ENCODE measurements at places on chromosomes 4 and X.

- DNase-seq, result no peak
Measured at GRCh38 chr4:22897520-22898108, 204.9 kb downstream of the GBA3 start.

DNA sequence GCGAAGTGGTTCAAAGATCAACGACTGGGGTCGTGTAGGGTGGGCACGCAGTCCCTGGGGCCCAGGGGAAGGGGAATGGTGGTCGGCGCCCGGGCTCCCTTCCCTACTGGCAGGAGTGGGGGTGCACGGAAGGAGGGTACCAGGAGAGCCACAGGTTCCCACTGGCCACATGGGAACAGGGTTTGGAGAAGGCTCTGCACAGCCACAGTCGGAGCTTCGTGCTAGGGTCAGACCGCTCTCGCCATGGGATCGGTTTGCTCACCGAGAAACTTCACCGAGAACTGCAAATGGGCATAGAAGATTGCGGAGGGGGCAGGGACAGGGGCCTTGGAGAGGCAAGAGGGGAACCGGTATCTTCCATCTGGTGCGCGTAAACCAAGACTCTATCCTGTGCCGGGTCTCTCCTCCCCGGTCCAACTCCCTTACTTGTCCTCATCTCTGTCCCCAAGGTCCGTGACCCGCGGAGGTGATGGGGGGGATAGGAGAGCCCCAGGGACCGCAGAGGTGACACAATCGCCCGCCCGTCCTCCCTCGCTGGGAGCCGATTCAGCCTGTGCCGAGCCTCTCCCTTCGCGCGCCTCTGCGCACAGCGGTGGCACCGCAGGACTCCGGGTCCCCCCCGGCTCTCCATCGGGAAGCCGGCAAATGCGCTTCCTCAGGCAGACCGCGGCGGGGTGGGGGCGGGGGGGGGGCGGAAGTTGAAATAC lies 1.0 kb downstream of the SCD5 start:
- DNase-seq, result no peak

- DNase-seq, result no peak
Measured at GRCh38 chr4:127783955-127784770, 2.0 kb downstream of the HSPA4L start.

DNA sequence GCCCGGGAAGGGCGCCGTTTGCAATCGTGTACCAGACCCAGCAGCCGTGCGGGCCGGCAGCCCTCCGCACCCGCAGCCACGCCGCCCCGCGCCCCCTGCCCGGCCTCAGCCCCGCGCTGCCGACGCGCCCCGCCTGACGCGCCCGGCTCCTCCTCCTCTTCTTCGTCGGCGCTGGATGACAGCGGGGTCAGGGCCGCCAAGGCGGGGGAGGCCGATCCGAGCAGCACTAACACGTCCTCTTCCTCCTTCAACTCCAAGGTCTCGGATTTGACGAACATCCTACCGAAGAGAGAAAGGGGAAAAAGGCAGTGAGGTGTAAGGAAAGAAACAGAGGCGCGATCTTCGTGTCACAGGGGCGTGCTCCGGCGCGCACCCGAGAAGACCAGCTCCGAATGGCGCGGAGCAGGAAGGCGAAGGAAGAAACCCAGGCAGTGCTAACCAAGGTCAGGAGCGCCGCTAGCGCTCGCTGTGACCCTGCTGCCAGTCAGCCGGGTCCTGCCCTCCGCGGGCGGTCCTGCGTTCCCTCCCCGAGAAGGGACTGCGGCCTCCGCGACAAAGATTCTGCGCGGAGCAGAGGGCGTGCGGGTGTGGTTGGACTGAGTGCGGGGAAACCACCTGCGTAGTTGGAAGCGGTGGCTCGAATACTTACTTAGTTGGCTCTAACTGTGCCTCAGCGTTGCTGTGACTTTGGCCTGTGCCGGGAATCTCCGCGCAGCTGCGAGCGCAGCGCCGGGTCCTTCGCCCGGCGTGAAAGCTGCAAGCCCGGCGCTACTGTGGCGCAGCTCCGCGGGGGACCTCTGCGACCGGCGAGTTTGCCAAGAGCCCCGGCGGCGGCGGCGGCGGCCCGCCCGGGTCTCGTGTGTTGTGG lies 548 bp downstream of the NEUROG2 start:
- no peak for DNase-seq

DNA sequence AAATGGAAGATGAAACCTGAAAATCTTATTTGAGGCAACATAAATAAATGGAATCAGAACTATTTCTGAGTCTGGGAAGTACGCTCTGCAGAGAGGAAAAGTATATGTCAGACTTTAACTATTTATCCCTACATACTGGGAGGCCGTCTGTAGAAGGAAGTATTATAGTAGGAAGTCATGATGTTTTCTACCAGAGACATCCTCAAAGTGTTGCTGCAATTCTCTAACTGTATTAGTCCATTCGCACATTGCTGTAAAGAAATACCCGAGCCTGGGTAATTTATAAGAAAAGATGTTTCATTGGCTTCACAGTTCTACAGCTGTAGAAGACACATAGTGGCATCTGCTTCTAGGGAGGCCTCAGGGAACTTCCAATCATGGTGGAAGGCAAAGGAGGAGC lies 88.7 kb upstream of the TBL1X start:
- no peak for DNase-seq

- no peak for DNase-seq
Measured at GRCh38 chr4:53101191-53101581, 239.1 kb downstream of the RASL11B start.

DNA sequence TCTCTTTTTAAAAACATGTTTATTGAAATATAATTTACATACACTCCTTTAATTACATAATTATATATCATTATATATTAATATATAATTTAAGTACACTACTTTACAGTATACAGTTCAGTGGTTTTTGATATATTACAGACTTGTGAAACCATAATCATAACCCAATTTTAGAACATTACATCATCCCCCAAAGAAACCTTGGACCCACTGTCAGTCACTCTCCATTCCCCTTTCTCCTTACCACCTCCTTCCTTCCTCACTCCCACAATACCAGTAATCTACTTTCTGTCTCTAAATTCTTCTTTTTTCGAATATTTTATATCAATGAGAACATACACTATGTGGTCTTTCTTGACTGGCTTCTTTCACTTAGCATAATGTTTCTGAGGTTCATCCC lies 17.9 kb upstream of the EXOSC9 start:
- no peak for DNase-seq

- DNase-seq, result no peak
Measured at GRCh38 chr4:188552741-188553275, 413.6 kb downstream of the TRIML1 start.

DNA sequence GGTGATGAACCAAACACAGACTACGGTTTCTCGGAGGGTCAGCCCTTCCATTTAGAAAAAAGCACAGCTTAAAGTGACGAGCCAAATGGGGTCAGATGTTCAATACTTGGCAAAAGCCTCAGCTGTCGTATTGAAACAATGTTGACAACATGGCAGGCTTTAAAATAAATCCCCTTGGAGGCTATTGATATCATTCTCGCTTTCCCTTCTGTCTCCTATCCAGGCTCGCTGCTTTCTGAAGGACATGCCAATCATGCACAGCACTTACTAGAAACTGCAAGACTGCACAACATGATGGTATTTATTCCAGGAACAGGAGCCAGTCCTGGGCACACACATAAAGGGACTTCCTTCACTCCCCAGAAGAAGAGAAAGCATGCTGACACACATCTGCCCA lies 137.9 kb downstream of the SLC7A11 start:
- DNase-seq, result no peak

GRCh38 chrX:94908171-94908570 lies 1234.2 kb downstream of the FAM133A start:
- DNase-seq, result no peak

GRCh38 chr4:153620352-153620751 lies 63.7 kb upstream of the TLR2 start:
- no peak for DNase-seq

DNA sequence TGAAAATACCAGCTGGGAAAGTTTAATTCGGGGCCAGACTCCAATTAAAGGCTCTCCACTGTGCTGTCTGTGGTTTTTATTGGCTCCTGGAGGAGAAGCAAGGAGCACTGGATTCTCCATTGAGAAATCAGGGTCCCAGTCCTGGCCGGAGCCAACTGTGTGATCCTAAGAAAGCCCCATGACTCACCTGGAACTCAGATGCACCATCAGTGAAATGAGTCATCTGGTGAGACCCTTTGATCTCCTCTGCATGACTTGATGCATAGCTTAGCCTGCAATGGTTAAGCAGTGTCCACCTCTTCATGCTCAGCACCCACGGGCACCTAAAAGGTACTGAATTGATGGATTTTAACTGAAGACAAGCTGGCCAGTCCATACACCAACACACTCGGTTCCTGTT lies 119.2 kb upstream of the VCX3B start:
- DNase-seq, result no peak

- no peak for DNase-seq
Measured at GRCh38 chr4:75069493-75070074, 136.7 kb downstream of the PARM1 start.

DNA sequence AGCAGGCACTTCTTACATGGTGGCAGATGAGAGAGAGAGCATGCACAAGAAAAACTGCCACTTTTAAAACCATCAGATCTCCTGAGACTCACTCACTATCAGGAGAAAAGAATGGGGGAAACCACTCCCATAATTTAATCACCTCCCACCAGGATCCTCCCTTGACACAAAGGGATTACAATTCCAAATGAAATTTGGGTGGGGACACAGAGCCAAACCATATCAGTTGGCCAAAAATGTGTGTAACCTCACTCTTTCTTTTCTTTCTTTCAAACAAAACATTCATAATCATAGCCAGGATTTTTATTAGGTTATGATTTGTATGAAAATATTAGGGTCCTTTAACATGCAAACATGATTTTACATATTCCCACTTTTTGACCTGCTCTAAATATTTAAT lies 222.1 kb downstream of the PCDH18 start:
- DNase-seq, result no peak

DNA sequence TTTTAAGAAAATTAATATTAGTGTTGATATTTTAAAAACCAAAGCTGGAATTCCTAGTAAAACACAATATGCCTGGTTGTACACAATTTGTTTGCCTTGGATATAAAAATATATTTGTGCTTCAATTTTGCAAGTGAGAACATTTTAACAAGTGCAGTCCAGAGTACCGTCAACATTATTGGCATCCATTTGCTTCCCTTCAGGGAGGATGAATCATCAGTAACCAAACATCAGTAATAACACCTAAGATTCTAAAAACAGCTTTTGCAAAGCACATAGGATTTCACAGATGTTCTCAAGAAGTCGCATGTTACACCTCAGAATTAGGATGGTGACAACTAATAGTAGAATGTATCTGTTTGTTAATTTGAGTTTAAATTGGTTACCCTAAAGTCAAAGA lies 262.6 kb upstream of the BMP3 start:
- DNase-seq, result no peak

- no peak for DNase-seq
Measured at GRCh38 chrX:73615022-73615421, 52.0 kb downstream of the CHIC1 start.

- DNase-seq, result no peak
Measured at GRCh38 chr4:156774422-156774821, 197.2 kb downstream of the PDGFC start.

DNA sequence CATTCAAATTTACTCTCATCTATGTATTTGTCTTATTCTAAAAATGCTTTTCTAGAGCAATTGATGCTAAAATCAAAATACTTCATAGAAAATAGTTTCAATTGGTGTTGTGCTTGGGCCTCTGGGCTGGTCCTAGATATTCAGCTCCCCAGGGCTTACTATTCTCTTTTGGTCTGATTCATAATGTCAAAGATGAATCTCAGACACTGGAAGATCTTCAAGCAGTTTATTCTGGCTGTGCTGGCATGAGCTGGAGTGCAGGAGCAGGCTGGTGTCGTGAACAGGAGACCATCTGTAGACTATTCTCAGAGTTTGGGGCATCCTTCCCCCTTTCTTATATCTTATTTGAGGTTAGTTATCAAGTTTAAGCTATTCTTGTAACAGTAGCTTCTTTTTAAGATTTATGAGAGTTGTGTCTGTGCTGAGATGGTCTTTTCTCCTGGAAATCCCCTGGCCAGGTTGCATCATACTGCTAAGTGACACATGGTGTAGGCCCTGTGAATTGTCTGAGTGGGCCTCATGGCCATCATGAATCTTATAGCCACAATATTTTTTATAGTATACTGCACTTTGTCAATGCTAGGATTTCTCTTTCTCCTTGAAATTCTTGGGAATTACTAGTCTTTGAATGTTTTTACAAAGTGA lies 1624.0 kb upstream of the IGFBP7 start:
- DNase-seq, result no peak

DNA sequence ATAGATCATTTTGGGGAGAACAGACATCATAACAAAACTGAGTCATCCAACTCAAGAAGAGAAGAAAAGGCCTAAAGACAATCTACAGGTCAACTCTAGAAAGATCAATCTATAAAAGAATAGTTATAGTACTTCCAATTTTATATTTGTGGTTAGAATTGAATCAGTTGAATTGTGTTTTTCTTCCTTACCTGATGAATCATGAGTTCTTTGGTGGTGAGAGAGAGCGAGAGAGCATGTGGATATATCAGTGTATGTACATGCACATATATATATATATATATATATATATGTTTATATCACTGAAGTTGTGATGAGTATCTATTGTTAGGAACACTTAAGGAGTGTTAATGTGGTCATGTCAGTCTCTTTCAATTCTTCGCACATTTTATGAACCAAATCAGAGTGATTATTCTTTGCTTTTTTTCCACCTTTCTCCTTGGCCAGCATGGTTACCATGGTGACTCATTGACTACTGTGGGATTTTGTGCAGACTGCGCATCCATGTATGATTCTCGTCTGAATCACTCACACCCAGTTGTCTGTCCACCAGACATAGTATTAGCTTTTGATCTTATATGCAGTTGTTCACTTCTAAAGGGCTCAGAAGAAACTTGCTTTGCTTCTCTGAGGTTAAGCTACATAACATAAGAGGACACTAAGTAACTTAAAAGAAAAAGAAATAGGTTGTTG lies 90.4 kb upstream of the RAB40AL start:
- DNase-seq, result no peak

GRCh38 chrX:19658030-19658429 lies 142.7 kb upstream of the MAP3K15 start:
- DNase-seq, result no peak

DNA sequence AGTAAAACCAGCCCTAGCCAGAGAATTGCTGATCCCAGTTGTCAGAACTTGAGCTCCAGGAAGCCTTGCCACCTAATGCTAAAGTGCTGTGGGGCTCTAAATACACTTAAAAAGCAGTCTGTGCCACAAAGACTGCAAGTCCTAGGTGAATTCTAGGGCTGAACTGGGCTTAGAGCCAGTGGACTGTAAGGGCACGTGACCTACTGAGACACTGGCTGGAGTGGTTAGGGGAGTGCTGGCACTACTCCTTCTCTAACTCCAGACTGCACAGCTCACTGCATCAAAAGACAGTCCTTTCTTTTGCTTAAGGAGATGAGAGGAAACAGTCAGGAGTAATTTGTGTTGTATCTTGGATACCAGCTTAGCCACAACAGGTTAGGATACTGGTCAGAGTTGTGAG lies 1240.2 kb downstream of the FAM133A start:
- DNase-seq, result no peak
